NCI-H1694 treated with DMSO at 0.1 percent for 48 hours (cell line): ENCODE measurements at places on chromosomes 1 and 21.

GRCh38 chr1:110508028-110508940 lies 10.7 kb downstream of the KCNA10 start:
- DNase-seq, result no peak

- no peak for DNase-seq
Observed at GRCh38 chr1:236235116-236235515, 46.6 kb downstream of the ERO1B start.

DNA sequence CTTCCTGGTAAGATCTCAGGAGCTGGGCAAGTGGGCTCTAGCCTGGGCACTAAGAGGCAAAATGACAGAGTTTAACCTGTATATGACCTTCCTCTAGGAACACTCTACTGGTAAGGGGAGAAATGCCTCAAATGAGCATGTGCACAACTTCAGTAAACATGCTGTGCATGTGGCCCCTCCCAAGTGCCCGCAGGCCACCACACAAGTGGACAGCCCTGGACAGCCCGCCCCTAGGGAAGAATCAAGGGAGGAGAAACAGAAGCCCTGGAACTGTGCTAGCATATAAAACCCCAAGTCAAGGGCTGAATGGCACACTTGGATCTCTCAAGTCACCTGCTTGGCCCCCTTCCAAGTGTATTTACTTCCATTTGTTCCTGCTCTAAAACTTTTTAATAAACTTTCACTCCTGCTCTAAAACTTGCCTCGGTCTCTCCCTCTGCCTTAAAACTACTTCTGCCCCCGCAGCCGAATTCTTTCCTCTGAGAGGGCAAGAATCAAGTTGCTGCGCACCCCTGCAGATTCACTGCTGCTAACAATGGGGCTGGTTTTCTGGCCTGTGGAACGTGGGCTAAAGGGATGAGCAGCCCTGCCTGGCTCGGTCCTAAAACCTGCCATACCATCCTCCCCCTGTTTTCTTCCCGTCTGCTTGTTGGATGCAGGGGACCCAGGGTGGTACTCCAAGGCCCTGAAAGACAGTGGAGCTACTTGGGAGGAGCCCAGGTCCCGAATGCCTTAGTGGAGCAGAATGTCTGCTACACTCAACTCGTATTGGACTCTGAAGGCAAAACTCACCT lies 93.5 kb downstream of the IER5 start:
- DNase-seq, result no peak

DNA sequence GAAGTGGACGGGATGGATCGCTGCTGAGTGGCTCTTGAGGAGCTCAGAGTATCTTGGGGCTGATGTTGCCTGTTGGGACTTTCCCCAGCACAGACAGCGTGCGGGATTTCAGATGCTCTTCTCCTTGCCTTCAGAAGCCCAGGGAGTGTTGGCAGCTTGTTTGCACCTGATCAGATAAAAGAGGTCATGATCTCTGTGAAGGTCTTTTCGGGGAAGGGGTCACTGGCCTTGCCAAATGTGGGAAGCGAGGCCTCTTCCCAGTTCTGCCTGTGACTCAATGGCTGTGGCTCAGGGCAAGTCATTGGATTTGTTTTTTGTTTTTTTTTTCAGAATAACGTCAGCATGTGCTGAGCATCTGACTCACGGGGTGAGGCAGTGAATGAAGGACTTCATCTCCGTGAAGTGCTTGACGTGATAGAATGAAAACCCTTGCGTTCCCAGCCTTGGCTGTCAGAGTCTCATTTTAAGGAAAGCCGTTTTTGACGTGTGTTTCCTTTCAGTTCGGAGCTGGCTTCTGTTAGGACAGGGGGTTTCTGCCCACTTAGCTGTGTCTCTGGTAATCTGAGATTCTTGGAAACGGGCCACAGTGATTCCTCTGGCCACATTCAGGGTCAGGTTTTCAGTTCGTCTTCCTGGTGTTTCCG lies 46.7 kb downstream of the GALNT2 start:
- no peak for DNase-seq

DNA sequence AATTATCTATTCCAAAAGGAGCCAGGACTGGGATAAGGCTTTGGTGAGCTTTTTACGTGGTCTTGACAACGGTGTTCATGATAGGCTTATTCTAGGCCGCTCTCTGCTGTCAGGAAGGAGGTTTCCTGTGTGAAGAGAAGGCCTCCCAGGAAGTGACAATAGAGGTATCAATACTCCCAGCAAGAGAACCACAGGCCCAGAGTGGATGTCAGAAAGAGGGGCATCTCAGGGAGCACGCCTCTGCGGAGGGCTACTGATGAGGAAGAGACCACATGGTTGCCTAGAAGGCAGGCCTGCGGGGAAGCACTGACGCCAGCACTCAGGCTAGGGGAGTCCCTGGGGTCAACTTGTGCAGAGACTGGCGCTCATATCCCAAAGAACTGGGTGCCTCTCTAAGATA lies 60.4 kb downstream of the ITPKB start:
- DNase-seq, result no peak

GRCh38 chr21:45926281-45926680 lies 55.3 kb upstream of the COL6A1 start:
- no peak for DNase-seq

- no peak for DNase-seq
Observed at GRCh38 chr1:46219551-46220520, 16.7 kb downstream of the LURAP1 start.

- no peak for DNase-seq
Observed at GRCh38 chr1:45979074-45979777, 153.2 kb downstream of the PIK3R3 start.

GRCh38 chr1:35316264-35316663 lies 47.8 kb downstream of the ZMYM4 start:
- DNase-seq, result no peak

DNA sequence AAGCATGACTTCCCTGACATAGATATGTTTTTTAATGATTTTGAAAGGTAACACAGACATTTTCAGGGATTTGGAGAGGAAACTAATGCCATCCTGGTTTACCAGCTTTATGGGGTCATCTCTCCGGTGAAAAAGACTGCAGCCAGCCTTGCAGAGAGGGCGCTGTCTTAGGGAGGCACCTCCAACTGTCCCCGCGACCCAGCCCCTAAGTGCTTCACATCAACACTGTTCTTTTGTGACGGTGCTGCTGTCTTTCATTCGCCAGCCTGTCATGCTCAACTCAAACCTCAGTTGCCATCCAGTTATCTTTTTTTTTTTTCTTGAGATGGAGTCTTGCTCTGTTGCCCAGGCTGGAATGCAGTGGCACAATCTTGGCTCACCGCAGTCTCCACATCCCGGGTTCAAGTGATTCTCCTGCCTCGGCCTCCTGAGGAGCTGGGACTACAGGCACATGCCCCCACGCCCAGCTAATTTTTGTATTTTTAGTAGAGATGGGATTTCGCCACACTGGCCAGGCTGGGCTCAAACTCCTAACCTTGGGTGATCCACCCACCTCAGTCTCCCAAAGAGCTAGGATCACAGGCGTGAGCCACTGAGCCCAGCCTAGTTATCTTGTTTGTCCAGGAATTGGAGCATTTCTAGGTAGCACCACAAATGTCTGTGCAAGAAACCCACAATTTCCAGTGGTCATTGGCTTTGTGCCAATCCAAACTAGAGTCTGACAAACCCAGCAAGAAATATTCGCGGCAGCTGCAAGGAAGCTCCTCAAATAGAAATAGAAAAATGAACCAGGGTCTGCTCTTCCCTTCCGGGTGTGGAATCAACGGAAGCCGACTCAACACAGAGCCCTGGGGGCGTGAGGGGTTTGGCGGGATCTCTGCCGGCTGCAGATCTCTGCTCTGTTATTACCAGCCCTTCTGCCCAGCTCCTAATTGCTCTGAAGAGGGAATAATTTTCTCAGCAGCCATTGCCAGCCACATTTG lies 24.2 kb downstream of the PDE9A start:
- DNase-seq, result peak; percentile 11

DNA sequence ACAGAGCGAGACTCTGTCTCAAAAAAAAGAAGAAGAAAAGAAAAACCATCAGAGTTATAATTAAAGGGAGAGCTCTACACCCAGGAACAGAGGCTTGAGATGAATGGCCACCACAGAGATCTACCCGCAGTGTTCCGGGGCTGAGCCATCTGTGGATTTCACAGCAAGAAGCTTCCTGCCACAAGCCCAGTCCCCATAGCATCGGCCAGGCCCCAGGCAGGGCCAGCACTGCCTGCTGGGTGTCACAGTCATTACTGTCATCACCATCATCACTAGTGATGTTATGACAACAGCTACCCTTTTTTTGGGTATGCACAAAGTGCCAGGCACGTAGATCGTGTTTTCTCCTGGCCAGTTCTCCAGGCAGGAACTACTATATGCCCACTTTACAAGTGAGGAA lies 111.6 kb upstream of the VAMP3 start:
- DNase-seq, result no peak

- no peak for DNase-seq
Observed at GRCh38 chr1:151133018-151133806, 13.2 kb downstream of the SEMA6C start.

- no peak for DNase-seq
Observed at GRCh38 chr1:214862421-214862820, 220.1 kb upstream of the KCNK2 start.
